ENCODE measurements at places on chromosomes 7 and 10.

- no peak for DNase-seq
These were observed 46.4 kb downstream of the UNCX start for GRCh38 chr7:1279041-1279440.

GRCh38 chr7:130899071-130899560, 165.1 kb upstream of the KLF14 start:
- no peak for DNase-seq

GRCh38 chr10:89468191-89468965, 54.0 kb downstream of the IFIT5 start:
- DNase-seq = no peak

DNA sequence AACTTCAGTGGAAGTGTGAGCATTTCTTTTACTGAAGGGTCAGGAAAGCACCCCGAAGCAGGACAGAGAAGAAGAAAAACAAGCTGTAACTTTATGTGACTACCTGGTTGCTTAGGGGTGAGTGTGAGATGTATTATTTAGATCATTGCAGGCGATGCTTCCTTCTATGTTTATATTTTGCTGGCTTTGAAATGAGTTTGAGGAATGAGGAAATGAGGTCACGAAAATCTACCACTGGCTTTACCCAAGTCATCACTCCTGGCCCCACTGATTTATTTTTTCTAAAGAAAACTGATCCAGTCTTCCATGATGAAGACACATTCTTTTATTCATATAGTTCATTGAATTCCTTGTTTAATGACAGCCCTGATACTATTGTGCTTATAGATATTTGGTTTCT, 716.6 kb upstream of the FZD8 start:
- no peak for DNase-seq

GRCh38 chr10:130422366-130423324, 286.5 kb downstream of the GLRX3 start:
- no peak for DNase-seq

DNA sequence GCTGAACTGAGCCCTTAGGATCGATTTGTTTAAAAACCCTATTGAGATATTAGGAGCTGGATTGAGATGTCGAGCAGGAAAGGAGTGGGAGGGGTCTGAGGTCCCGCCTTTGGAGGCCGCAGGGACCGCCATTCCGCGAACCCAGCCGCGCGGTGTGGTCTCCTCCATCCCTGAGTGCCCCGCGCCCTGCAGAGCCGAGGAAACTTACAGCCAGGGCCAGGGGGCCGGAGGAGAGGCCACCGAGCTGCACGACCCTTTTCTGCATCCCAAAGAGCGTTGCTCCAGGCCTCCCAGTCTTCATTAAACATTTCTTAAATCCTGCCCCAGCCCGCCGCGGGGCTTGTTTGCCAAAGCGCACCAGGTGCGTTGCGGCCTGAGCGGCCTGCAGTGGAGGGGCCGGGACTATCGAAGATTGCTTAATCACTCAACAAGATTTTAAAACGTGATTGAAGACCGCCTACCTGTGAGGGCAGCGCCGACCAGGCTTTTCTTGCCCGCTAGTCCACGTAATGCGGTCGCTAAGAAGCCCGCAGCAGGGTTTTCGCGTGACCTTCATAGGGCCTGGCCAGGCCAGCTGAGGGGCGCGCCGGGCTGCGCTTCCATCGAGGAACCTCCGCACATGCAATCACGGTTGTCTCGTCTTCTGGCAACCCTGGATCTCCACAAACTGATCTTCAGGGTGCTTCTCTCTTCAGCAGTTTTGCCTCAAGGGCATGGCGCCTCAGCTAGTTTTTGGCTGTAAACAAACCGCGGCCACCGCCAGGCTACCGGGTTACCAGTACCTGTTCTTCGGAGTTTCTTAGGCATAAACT, 2.0 kb upstream of the CTBP2 start:
- no peak for DNase-seq

- DNase-seq = no peak
These were observed 204.4 kb upstream of the TMEM72 start for GRCh38 chr10:44706745-44707144.

- DNase-seq = no peak
These were observed 72.3 kb upstream of the CACUL1 start for GRCh38 chr10:118827053-118827452.

- no peak for DNase-seq
These were observed 116.5 kb upstream of the SVIL start for GRCh38 chr10:29751240-29751639.
